Substantia nigra (tissue), 51 donors: ENCODE measurements at places on chromosomes 1 and 21.

GRCh38 chr1:14282707-14283106 lies 315.8 kb upstream of the KAZN start:
- DNase-seq: no peak

DNA sequence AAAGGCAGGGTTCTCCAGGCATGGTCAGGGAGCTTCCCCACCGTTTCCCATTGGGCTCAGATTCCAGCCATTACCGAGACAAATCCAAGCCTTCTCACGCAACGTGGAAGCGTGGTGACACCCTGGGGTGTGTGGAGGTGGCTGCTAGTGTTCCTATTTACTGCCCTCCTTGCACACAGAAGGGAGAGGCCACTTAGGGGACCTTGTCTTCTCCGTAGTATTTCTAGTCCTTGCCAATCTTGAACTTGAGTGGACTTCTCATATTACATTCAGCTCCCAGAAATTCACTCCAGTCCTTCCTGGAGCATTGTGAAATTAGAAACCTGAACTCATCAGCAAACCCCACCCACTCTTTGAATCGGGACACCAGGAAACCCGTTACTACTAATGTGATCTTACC lies 131.6 kb downstream of the AJAP1 start:
- DNase-seq: no peak

- no peak for DNase-seq
These were observed 19.2 kb upstream of the COL24A1 start for GRCh38 chr1:86175756-86176155.

GRCh38 chr1:166603296-166603695 lies 236.0 kb upstream of the POGK start:
- DNase-seq: no peak

GRCh38 chr1:114134518-114134917 lies 19.2 kb downstream of the SYT6 start:
- no peak for DNase-seq

DNA sequence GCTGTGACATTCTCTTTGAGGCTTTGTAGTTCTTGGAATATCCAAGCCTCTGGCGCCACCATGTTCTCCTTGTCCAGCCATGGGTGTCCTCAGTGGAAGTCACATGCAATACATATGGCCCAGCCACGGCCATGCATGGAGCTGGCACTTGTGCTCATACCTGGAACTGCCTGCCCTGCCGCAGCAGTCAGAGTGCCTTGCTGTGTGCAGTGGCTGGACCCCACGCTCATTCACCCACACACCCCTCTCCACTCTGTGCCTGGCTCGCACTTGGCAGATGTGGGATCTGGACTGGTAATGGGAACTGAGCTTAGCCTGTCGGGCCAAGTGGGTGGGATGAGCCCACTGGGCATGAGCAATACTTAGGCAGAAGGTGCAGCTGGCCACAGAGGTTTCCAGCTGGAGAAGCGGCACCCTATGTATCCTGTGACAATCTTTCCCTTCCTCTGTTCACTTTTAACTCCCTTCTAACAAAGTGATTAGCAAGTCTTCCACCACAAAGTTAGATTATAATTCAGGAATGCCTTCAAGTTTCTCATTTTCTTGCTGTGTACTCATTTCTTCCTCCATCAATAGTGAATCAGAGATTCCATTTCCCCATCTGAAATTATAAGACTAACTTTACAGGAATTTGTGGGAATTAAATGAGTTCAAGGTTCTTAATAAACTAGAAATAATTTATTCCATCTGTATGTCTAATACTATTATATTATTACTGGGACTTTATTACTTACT lies 351.6 kb upstream of the NCAM2 start:
- no peak for DNase-seq

DNA sequence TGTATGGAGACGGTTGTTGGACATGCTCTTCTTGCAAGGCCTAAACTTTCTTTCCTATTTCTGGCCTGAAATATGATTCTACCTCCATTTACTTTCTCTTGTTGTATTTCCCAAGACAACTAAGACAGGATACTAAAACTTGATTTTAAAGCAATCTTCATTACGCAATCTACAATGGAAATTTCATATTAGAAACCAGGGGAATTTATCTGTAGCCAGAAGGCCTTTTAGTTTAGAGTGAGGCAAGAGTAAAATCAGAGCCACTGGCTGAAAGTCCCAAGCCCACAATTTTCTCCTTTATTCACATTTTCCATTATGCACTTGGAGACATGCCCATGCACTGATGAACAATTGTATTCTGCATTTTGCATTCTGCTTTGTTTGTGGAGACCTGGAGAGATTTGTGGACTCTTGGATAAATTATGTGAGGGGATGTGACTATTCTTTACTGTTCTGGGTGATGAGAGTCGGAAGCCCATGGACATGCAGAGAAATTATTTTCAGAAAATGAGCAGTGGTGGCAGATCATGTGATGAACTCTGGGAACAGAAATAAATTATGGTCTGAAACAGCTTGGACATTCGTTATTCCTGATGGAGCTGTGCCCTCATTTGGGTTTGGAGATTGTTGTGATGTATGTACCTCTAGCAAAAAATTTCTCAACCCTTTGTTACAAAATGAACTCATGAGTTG lies 336.8 kb downstream of the SEC16B start:
- DNase-seq: no peak

DNA sequence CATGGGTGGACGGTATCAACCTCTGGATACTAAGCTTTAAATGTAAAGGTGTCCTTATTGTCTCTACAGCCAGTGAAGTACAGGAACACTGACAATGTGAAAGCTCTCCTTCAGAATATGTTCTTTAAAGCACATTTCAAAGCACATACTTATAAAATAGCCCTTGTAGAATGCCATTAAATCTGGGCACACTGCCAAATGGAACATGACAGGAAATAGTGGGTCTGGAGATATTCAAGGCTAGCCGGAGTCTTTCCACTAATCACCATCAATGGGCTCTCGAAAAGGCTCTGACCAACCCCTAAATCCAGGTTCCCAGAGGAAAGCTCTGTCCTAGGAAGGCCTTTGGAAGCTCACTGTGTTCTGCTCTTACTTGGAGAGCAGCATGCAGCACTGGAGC lies 46.6 kb downstream of the PLD5 start:
- DNase-seq: no peak

- no peak for DNase-seq
These were observed 36.2 kb downstream of the ACOT7 start for GRCh38 chr1:6357243-6357936.

- DNase-seq: peak; percentile 30
These were observed 25.1 kb upstream of the PLEKHA6 start for GRCh38 chr1:204384636-204385352.

- no peak for DNase-seq
These were observed 19.5 kb downstream of the XKR8 start for GRCh38 chr1:27979151-27979858.

- no peak for DNase-seq
These were observed 84.9 kb upstream of the CD1D start for GRCh38 chr1:158095737-158096335.

DNA sequence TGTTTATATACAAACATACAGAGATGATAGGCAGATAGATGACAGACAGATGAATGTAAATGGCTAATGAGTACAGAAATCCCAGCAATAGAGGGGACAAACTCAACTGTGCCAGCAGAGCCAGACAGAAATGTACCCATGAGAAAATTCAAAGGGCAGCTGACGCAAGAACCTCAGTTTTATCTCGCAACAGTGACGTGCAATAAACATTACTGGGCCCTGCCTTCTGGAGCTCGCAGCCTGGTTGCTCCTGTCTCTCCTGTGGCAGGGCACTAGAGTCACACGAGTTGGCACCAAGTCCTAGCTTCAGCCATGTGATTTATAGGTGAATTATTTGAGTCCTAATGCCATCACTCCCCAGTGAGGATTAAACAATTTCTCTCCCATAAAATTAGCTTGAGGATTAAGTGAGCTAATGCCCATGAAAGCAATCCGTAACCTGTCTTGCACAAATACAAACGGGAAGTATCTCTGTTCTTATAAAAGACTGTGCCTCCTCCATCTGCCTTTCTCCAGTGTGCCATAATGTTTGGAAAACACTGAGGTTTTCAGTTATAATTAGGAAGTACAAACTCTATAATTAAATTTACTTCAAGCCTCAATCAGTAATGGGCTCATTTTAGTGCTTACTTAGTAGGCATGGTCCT lies 50.7 kb downstream of the VAV3 start:
- DNase-seq: no peak

- no peak for DNase-seq
These were observed 25.8 kb upstream of the THEM4 start for GRCh38 chr1:151935154-151935553.

DNA sequence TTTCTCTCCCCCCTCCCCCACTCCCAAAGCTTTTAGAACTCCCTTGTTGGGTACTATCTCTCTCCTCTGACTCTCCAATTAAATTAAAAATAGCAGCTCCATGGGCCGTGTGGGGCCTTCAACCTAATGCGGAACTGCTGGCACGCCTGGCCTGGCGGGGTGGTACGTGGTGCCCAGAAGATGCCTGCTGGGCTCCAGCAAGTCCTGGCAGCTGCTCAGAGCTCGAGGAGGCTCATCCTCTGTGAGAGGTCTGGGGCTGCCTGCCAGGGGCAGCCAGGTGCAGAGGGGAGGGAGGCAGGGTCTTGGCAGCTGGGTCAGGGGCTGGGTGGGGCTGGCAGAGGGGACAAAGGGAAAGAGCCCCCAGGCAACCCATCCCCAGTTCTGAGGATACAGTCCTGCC lies 74.4 kb downstream of the ACTL8 start:
- DNase-seq: no peak

DNA sequence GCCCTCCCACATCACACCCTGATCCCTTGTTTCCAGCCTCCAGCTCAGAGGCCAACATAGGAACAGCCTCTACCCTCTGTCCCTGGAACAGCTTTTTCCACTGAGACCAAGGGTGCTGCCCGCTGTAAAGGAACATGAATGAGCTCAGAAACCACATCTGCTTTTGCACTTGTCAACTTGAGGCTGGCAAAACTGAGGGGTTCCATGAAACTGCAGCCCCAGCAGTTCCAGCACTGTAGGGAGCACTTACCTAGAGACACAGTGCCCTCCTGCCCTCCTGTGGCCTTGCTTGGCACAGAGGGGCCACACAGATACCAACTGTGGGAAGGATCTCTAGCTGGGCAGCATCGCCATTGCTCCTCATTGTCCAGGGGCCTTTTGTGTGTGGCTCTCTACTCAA lies 51.7 kb downstream of the ITPKB start:
- DNase-seq: no peak

DNA sequence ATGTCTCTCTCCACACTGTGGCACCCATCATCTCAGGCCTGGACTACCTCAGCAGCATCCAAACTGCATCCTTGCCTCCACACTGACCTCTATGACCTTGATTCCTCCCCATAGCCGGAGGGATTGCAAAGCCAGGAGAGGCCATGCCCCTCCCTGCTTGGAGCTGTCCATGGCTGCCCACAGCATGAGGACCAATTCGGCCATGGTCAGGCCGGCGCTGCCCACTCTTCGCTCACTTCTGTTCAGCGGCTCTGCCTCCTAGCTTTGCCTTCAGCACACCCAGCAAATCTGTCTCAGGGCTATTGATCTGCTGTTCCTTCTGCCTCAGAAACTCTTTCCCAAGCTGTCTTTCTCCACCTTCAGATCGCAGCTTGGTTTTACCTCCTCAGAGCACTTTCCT lies 94.5 kb downstream of the TNR start:
- DNase-seq: no peak

DNA sequence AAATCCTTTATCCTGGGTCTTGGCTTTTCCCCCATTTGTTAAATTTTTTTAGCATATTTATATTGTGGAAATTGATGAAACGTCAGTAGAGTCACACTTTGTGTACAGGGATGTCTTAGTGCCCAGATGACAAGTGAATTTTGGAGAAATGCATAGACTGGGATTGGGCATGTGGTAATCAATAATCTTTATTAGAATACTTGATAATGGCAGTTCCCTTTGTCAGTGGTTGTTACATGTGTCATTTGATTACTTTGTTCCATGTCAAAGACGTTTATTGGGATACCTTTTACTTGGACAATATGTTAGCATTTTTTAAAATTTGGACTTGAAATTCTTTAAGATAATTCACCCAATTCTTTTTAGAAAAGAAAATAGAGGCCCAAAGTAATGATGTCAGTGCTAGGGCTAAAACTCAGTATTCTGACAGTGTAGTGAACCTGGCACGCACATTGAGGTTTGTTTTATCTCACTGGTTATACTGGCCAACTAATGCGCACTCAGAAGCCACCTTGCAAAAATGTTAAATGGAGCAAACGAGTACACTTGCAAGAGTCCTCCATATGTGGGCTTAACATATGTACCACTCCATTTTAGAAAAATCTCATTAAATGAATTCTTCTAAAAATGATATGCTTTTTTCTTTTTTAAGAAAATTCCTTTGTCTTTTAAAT lies 9.2 kb downstream of the PRPF38B start:
- DNase-seq: no peak
